ENCODE measurements at places on chromosomes 1 and 21.

GRCh38 chr1:230232371-230232771 is 165.3 kb downstream of the GALNT2 start:
- peak; percentile 34 for DNase-seq

GRCh38 chr1:187626056-187626455 is 797.3 kb downstream of the PLA2G4A start:
- DNase-seq: no peak

GRCh38 chr1:240608707-240609106 is 3.2 kb downstream of the GREM2 start:
- no peak for DNase-seq

DNA sequence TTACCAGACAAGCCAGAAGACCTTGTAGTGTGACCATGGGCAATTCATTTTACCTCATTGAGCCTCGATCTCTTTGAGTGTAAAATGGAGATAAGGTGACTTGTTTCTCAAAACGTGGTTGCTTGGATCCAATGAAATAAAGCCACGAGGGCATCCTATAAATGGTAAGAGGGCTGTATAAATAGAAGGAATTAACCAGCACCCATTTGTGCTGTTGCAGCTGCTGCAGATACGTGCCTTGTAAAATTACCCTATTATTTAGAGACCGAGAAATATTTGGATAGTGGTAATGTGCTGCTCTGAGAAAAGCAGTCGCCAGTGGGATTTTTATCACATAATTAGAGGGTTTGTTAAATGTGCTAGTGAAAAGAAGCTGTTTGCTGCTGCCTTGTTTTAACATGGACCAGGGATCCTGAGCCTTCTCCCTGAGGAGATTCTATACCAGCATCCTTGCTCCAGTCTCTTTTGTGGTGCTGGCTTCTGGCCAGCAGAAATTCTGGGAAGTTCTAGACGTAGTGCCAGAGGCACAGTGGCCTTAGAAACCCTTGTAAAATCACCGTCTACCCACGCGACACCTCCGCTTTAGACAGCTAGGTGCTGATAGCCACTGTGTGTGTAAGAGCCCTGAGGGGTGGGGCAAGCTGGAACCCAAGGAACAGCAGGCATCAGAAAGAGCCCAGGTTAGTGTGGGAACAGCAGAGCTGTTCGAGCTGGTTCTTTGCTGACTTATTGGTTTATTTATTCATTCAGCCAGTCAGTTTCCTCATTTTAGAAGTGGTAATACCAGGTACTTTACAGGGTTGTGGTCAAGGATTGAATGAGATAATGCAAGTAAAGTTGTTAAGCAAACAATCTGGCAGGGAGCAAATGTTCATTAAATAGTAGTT is 137.5 kb downstream of the NOS1AP start:
- DNase-seq: peak; percentile 89

DNA sequence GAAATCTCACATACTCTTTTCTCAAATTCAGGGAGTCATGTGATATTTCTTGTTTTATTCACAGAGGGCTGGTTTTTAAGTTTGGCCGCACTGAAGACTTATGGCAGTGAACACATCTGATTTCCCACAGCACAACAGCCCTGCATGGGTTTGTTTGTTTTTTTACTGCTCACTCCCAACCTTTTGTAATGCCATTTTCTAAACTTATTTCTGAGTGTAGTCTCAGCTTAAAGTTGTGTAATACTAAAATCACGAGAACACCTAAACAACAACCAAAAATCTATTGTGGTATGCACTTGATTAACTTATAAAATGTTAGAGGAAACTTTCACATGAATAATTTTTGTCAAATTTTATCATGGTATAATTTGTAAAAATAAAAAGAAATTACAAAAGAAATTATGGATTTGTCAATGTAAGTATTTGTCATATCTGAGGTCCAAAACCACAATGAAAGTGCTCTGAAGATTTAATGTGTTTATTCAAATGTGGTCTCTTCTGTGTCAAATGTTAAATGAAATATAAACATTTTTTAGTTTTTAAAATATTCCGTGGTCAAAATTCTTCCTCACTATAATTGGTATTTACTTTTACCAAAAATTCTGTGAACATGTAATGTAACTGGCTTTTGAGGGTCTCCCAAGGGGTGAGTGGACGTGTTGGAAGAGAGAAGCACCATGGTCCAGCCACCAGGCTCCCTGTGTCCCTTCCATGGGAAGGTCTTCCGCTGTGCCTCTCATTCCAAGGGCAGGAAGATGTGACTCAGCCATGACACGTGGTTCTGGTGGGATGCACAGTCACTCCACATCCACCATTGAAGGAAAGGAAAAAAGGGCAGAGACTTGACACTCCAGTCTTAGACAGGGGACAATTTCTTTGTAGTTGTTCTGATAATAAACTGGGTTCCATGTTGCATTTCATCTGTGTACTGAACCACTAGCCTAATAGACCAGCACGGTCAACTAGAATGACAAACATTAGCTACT is 22.8 kb downstream of the TMEM50A start:
- DNase-seq: no peak

GRCh38 chr1:8090241-8090702 is 64.2 kb upstream of the ERRFI1 start:
- no peak for DNase-seq

DNA sequence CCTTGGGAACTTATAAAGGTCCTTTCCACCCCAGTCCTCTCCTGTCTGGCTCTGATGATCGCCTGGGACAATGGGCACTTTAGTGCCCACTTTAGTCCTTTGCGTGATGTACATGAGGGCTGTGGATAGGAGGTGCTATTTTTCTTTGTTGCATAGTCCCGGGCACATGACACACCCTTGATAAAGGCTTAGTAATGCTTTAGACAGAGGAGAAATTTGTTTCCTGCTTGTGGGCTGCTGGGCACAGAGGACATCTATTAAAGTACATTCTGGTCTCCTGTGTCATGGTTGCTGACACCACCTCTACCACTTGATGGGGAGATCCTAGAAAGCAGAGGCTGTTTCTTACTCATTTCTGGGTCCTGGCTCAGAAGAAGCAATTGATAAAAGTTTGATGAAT is 5.4 kb upstream of the KNCN start:
- DNase-seq: no peak

DNA sequence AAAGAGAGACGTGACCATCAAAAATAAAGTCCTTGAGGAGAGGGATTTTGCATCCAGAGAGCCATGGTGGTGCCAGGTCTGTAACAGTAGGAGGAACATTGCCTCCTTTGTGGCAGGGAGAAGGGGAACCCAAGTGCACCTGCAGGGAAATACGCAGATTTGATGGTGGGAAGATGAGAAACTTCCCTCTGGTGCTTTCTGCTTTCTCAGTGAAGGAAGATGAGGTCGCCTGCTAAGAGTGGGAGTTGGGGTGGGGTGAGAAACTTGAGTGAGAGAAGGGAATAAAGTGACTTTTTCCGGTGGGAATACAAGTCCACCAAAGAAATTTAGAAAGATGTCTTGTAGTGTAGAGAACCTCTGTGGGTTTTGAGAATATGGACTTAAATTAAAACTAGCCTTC is 9.1 kb downstream of the PLA2G4A start:
- no peak for DNase-seq

GRCh38 chr1:180451504-180451903 is 50.9 kb downstream of the ACBD6 start:
- DNase-seq: no peak

GRCh38 chr1:43313771-43314170 is 13.0 kb downstream of the TIE1 start:
- DNase-seq: no peak

DNA sequence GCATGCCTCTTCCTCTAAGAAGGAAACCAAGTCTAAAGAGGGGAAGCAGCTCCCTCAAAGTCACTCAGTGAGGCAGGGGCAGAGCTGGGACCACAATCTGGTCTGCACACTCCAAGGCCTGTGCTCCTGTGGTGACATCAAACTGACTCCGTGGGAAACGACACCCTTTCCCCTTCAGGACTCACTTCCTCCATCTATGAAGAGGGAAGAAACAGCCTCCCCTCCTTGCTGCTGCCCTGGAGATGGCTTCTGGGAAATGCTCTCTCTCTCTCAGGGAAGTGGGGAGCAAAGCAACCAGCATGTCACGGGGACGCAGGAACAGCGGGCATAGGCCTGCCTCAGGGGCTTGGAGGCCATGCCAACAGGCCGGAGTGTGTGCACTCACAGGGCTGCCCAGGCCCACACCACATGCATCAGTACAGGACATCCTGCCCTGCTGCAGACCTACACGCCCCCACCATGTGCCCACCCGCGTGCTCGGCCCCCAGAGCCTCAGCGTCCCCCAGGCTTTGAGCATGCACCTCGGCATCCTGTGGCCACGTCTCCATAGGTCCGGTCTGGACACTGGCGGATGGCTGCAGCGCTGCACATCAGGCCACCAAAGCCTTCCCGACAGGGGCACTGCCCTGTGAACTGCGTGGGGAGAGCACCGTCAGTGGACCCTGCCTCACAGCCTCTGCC is 25.7 kb downstream of the LAMB3 start:
- DNase-seq: no peak

- no peak for DNase-seq
Observed at GRCh38 chr1:2335721-2336455, 55.5 kb downstream of the MORN1 start.

- DNase-seq: no peak
Observed at GRCh38 chr1:15886611-15887167, 39.2 kb downstream of the SPEN start.

- DNase-seq: no peak
Observed at GRCh38 chr1:165772739-165773138, 4.1 kb upstream of the TMCO1 start.

DNA sequence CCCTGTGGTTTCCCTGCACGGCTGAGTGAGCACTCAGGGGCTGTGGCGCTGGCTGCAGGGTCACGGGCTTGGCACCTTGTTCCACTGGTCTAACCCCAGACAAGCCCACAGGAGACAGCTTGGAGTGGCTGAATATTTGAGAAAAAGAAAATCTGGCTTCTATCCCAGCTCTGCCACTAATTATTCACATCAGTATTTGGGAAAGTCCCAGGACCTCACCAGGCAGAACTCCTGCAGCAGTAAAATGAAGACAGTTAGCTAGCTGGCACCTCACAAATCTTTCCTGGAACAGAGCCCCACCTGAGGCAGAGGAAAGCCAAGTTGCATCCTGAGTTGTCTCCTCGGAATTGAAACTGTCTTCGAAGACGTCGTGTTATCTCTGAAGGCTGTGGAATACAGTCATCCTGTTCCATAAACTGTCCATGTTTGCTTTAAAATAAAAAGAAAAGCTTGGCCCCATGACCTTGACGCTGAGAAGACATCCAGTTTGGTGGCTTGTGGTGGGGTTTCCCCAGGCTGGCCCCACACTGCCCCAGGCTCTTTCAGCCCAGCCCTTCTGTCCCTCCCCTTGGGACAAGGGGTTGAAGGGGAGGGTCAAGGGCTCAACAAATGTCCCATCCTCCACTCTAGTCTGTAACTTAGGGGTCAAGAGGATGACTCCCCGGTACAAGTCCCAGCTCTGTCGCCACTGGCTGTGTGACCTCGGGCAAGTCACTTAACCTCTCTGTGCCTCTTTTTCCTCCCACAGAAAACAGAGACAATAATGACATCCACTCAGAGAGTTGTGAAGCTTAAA is 93.8 kb upstream of the TMPRSS2 start:
- no peak for DNase-seq

- no peak for DNase-seq
Observed at GRCh38 chr1:39992234-39992633, 37.3 kb downstream of the MFSD2A start.

GRCh38 chr21:43994085-43994484 is 18.0 kb upstream of the TRAPPC10 start:
- DNase-seq: no peak

DNA sequence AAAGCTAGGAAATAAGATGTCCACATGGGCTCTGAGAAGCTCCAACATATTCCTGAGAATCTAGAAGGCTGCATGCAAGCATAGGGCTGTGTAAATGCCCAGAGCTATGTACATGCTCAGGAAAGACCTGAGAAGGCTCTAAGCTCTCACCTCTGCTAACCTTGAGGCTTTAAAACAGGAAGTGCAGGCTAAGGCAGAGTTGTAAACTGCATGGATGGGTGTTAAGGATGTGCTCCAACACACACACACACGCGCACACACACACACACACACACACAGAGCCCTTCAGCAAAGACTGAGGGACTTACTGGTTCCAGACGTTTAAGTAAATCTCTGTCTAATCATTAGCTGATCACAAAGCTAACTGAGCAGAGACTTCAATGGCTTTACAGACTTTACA is 162.9 kb downstream of the TRABD2B start:
- no peak for DNase-seq

DNA sequence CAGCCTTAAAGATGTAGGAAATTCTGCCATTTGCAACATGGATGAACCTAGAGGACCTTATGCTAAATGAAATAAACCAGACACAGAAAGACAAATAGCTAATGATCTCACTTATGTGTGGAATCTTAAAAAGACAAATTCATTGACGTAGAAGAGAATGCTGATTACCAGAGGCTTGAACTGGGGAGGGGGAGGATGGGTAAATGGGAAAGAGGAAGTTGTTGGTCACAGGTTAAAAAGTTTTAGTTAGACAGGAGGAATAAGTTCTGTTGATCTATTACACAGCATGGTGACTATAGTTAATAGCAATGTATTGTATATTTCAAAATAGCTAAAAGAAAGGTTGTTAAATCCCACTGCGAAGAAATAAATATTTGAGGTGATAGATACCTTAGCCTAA is 62.8 kb downstream of the PKN2 start:
- no peak for DNase-seq

GRCh38 chr1:229991104-229991513 is 75.9 kb upstream of the GALNT2 start:
- no peak for DNase-seq
